Stimulated activated CD8-positive, alpha-beta memory T cell treated with anti-CD3 and anti-CD28 coated beads, Interleukin-15, amount 100 ng/mL, for 4 hours (primary cell): ENCODE measurements at places on chromosomes 2 and 18.

DNA sequence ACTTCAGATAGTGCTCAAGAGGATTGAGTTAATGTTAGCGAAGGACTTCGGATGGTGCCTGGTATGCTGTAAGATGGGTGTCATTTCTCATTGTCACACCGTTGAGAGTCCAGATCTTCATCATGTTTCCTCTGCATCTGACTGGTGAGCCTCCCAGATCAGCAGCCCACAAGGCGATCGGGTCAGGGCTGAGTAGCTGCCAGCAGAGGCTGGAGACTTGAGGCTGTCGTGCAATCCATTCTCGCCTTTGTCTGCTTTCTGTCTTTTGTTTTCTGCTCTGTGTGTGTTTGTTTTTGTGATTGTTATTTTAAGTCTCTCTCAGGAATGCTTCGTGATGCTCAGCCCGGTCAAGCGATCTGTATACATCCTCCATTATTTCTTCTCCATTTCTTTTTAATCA, 95.8 kb downstream of the TGOLN2 start:
- DNase-seq: no peak

DNA sequence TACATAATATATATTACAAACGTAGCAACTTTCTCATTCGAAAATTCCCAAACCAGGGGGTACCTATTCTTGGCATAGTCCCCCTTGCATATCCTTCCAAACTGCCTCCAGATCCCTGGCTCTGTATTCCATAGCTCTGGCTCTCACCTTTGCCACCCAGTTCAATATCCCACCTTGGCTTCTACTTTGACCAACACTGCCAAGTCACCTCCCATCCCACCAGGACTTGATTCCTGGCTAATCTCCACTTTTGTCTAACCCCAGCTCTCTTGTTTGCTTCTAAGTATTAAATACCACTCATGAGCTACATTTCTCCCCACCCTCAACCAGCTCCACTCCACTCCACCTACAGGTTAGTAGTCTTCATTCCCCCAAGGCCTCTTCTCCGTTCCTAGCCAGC, 103.2 kb upstream of the WDR75 start:
- no peak for DNase-seq

- DNase-seq: no peak
Measured at GRCh38 chr2:207477896-207478295, 51.9 kb upstream of the CREB1 start.

DNA sequence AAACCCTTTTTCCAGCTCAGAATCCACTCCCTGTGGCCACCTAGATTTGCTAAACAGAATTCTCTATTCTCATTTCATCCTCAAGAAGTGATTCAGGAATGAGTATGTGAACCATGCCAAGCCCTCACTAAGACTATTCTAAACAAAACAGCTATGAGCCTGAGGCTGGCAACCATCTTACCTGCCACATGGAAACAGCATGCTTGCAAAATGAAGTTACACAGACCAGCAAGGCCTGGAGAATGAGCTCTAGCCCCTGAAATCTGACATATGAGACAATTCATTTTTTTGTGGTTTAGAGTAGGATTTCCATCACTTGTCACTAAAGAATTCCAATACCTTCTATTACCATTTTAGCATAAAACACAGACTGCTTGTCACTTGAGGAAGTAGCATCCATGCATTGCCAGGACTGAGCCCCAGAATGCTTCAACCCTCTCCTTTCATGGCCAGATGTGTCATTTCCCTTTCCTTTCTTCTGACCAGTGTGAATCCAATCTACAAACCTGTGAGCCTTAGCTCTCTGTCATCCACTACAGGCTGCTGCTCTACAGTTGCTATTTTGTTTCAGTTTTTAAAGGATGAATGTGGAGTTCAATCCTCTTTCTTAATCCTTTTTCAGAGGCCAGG, 744.3 kb upstream of the ACVR2A start:
- no peak for DNase-seq

GRCh38 chr2:86570059-86570458, 6.8 kb upstream of the CHMP3 start:
- no peak for DNase-seq
